M059J (cell line): ENCODE measurements at places on chromosomes 7 and 10.

DNA sequence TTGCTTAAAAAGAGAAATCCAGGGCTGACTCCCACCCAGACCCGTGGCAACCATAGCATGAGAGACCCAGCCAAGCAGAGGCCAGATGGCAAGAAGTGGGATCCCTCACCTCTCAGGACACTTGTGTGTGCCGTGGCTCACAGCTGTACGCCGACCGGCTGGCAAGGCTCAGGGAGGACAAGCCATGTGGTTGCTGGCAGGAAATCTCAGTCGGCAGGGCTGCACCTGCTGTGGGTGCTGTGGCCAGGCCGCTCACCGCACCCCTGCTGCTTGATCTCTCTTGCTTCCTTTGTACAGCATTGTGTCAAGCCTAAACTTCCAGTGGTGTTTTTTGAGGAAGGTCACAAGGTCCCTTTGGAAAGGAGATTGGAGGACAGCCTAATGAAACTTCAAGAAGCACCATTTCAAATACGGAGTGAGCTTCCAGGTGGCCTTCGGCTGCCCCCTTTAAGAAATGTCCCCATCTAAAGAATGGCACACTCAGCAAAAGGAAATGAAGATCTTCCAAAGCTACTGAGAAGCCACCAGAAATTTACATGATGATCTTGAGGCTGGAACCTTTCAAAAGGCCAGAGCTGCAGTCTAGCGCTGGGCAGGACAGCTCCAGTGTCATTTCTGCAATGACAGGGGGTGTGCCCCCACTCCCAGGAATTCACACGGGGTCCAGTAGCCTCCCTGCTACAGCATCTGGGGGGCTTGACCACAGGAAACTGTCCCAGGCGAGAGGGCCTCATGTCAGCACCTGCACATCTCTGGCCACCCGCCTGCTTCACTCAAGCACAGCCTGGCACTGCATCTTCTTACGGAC, 409.0 kb upstream of the MGMT start:
- DNase-seq: no peak

DNA sequence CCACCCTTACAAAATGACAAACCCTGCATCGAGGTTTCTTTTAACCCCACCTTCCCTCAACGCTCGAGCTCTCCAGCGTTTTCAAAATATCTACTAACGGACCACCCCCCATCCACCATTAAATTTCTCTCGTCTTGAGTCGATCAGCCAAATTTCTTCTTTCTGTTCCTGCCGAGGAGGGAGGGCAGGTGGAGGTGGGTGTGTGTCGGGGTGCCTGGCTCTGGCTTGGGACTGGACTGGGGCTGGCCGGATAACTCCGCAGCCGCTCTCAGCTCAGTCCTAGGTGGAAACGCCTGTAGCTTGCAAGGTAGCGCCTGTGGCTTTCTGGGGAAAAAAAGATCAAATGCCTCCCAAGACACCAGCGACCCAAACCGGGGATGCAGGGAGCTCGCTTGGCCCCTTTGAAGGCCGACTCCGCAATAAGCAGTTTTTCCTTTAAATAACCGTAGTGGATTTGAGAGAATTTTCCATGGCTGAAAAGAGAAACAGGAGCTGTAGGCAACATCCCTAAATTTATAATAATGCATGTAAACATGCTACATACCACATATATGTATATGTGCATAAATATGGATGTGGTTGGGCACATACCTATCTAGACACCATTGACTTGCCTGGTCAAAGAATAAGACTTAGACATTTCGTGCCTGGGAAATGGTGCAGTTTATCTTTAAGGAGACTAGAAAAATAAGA, 1.9 kb upstream of the TMEM178B start:
- peak; percentile 20 for DNase-seq

DNA sequence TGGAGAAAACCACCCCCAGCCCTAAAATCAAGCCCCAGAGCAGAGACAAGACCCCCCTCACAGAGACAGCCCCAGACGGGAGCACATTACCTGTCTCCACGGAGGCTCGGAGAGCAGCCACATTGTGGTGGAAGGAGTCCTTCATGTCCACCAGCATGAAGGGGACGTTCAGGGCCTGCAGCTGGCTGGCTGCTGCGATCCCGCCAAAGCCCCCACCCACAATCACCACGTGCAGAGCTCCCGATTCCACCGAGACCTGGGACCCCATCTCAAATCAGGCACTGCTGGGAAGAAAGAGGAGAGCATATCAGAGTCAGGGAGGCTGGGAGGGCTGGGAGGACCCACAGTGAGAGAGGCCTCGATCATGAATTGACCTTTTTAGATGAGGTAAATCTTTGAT, 8.8 kb downstream of the AIFM2 start:
- DNase-seq: no peak

GRCh38 chr7:90597563-90598253, 1.6 kb downstream of the CDK14 start:
- DNase-seq: no peak

- peak; percentile 46 for DNase-seq
These were observed 5.4 kb upstream of the HSPB1 start for GRCh38 chr7:76296743-76297740.

GRCh38 chr10:129025787-129026186, 441.3 kb upstream of the MGMT start:
- DNase-seq: no peak

GRCh38 chr10:83212632-83213334, 926.5 kb upstream of the GHITM start:
- peak; percentile 46 for DNase-seq

DNA sequence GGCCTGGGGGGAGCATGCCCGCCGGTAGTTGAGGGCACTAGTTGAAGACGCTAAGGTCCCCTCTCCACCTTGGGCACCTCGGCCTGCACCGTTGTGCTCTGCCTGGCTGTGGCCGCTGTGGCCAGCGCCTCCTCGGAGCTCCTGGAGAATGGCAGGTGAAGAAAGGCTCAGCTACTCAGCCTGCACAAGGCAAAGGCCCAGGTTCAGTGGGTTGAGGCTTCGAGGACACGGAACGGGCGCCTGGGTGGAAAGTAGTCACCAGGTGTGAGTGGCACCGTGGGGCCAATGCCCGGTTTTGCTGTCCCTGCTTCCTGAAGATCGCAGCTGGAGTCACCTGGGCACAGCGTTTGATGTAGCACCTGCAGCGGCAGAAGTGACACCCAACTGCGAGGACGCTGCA, 12.4 kb upstream of the ZNF716 start:
- no peak for DNase-seq

DNA sequence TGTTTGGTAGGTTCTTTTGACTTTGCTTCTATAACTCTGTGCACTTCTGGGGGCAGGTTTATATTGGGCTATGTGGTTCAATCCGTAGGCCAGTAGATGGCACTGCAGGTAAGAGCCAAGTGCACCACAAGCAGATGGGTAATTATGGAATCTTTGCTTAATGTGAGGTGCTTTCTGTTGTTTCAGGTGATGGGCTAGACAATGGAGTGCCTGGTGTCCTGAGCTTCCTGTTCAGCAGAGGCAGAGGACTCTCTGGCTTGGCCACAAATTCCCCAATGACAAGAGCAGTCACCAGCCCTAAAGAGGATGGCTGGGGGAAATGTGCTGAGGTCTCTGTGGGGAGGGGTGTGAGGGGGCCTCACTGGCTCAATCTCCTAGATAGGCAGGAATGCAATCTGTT, 455.0 kb downstream of the CCSER2 start:
- peak; percentile 36 for DNase-seq

GRCh38 chr10:17003151-17003550, 126.5 kb downstream of the CUBN start:
- DNase-seq: peak; percentile 91

DNA sequence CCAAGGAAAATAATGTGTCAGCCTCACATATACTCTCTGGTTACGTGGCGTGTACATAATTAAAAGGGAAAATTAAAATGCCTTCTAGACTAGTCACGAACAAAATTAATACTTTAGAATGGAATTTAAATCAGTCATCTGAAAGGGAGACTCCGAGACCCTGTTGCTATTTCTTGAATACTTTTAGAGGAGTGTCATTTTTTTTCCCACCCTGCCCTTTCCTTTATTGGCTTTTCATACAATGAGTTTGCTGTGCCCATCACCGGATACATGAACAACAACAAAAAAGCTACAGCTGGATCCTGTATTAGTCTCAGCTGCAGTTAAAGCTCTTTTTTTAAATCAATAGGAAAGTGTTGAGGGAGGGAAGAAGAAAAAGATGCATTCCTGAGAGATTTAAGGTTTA, 20.1 kb downstream of the CYTH3 start:
- DNase-seq: peak; percentile 65

- DNase-seq: no peak
These were observed 25.9 kb upstream of the GNA12 start for GRCh38 chr7:2869981-2870380.

DNA sequence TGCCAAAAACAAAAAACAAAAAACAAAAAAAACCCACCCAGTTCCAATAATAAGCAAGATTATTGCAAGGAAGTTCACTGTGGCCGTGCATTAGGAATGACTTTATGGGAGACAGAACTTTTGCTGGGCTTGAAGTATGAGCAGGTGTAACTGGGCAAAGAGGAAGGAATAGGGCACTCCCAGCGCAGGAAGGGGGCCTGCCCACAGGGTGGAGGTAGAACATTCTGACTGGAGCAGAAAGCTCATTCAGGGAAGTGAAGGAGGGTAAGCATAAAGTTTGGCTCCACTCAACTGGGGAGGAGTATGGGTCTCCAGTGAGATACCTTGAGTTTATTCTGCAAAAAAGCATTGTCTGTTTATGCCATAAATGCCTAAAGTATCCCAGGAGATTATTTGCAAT, 42.1 kb upstream of the WIPF3 start:
- DNase-seq: no peak

DNA sequence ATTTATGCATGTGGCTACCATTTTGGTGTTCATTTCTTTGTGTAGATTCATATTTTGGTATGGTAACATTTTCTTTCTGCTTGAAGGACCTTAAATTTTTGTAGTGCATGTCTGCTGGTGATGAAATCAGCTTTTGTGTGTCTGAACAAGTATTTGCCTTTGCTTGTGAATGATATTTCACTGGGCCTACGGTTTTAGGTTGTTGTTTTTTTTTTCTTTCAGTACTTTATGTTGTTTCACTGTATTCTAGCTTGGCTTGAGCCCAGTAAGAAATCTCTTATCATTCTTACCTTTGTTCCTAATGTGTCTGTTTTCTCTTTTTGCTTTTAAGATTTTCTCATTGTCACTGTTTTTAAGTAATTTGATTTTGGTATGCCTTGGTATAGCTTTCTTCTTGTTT, 31.9 kb downstream of the SAMD8 start:
- no peak for DNase-seq

DNA sequence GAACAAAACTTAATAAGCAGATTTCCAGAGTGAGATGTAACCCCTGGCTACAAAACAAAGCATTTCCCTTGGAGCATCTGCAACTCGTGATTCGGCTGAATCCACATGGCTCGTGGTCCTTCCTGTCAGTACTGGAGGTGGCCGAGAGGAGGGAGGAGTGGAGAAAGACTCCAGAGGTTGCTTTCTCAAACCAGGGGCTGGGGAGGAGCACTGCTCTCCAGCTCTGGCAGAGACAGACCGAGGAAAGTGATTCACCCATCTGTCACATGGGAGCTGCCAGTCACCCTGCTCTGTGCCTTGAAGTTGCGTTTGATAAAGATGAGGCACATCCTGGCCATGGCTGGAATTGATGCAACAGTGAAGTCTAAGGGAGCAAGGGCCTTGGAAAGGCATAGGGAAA, 72.7 kb downstream of the COL13A1 start:
- DNase-seq: peak; percentile 78
